ENCODE measurements at places on chromosomes 3 and 15. TPM values are rescaled to one million over a fixed set of nuclear protein-coding genes. Genes with fewer than 3 reads are reported as not detected.

Gene AQP9
- total RNA-seq = 0.50 TPM

Gene DNAH12
- not detected for total RNA-seq

Gene SLC51A
- not detected for total RNA-seq

DNA sequence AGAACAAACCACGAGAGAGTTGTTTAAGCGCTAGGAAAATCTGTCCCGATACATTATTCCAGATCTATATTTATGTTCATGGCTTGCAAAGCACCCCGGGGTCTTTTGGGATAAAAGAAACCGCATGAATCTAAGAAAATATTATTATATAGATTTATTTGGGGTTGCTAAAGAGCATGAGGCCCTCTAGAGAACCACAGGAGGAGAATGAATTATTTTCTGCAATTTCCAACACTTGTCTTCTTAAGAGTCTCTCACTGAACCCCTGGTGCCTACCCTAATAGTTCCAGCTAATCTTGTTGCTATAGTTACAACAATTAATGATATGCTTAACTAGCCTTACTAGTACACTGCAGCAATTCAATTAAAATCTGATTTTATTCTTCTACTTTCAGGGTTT lies 79.6 kb downstream of the ARRDC4 start:
- no peak for ATAC-seq

Gene CD80
- total RNA-seq = not detected

All from gastroesophageal sphincter (tissue), 4 donors.